ENCODE measurements at places on chromosomes 16 and 17.
A peak's percentile ranks its signal among the peaks of the same experiment; 100 is the strongest.

DNA sequence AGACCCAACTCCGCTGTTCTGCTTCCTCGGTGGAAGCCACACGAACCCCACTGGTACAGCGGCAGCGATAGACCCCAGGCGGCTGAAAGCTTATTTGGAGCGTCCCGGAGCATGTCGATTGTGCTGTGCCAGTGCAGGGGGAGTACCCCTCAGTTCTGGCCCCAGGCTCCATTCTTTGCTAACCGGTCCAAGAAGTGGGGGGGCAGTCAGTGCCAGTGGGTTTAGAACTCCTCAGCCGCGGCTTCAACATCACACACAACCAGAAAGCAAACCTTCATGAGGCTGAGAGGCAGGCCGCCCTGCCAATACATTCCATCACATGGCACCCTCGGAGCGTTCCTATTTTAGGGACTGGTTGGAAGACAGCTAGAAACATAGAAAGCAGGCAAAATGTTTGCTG is 1.7 kb upstream of the MNT start:
- H3K4me1 ChIP-seq = peaks cover 58% of the 10 kb centered on the region
- H3K4me3 ChIP-seq = peak overlapping the region; percentile 84
- no peak for DNase-seq
- no peaks in the 10 kb centered on the region for H3K36me3 ChIP-seq
- no peaks in the 10 kb centered on the region for H3K27me3 ChIP-seq

DNA sequence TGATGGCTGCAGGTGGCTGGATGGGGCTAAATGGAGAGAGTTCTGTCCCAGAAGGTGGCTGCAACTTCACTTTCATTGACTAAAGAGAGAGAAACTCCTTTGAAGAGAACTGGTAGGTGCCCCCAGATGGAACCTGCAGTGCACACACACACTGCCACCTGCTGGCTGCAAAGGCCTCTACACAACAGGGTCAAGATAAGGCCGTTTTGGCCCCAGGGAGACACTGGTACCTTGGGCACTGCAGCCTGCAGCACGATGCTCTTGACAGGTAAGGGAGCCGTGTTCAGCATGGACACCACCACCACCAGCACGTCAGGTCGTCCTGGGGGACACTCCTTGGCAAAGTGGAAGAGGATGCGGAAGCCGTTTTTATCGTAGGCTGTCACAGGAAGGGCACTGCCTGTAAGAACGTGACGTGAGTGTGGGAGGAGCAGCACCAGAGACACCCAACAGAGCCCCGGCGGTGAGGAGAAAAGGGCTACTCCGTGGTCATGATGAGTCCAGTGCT is 22.7 kb downstream of the GGA3 start:
- no peaks in the 10 kb centered on the region for H3K4me1 ChIP-seq
- no peak overlapping the region for H3K27ac ChIP-seq
- H3K27me3 ChIP-seq = no peaks in the 10 kb centered on the region
- peaks cover 95% of the 10 kb centered on the region for H3K36me3 ChIP-seq
- no peak for DNase-seq
- H3K4me3 ChIP-seq = no peak overlapping the region

GRCh38 chr16:24009955-24010354 is 174.2 kb downstream of the PRKCB start:
- no peaks in the 10 kb centered on the region for H3K4me1 ChIP-seq
- H3K4me3 ChIP-seq = no peak overlapping the region
- H3K27ac ChIP-seq = no peak overlapping the region
- H3K36me3 ChIP-seq = no peaks in the 10 kb centered on the region
- DNase-seq = no peak

DNA sequence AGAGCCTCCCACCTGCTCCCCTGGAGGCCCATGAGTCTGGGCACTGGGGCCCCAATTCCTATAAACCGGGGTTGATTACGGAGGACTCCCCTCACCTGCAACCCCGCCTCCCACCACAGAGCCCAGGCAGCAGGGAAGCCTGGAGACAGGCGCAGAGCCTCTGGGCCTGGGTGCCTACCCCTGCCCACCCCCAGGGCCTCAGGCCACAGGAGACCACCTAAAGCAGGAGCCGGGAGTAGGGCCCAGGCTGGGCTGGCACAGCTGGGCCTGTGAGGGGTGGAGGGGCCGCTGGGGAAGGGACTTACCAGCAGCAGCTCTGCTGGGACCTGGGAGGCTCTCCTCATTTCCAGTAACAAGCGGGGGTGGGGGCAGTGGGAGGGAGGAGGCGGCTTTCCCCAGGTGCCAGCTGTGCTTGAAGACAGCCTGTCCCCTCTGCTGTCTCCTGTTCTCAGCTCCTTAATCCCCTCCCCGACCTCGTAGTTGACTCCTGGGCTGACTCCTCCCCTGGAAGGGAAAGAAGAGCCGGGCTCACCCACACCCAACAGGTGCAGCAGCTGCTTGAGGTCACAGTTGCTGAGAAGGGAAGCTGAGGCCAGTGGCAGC is 46.8 kb downstream of the TMEM235 start:
- H3K4me3 ChIP-seq = no peak overlapping the region
- no peaks in the 10 kb centered on the region for H3K27me3 ChIP-seq
- no peaks in the 10 kb centered on the region for H3K36me3 ChIP-seq
- H3K4me1 ChIP-seq = no peaks in the 10 kb centered on the region
- DNase-seq = no peak
